ENCODE measurements at places on chromosomes 5 and 9. TPM values are rescaled to one million over a fixed set of nuclear protein-coding genes. Genes with fewer than 3 reads are reported as not detected.

GRCh38 chr9:76808636-76809035, 44.4 kb downstream of the PCA3 start:
- no peaks in the 10 kb centered on the region for H3K36me3 ChIP-seq
- no peak for DNase-seq
- H3K4me1 ChIP-seq: peaks cover 5% of the 10 kb centered on the region
- H3K27ac ChIP-seq: no peak overlapping the region
- H3K4me3 ChIP-seq: no peak overlapping the region

DNA sequence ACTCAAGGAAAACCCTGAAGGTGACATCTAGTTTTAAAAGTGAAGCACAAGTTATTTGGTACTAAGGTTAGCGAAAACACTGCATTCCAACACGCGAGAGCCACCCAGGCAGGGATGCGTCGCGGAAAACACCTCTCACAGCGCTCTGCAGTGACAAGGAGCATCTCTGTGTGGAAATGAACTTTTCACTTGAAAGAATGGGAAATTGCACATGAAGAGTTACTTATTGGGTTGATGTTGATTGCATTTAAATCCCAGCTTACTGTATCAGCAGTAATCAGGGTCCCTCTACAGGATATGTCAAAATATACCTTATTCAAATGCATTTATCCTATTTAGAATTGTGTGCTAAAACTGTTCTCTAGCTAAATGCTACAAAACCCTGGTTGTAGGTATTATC, 144.4 kb downstream of the BNC2 start:
- H3K4me1 ChIP-seq: no peaks in the 10 kb centered on the region
- H3K27ac ChIP-seq: no peak overlapping the region
- H3K27me3 ChIP-seq: no peaks in the 10 kb centered on the region
- DNase-seq: no peak
- no peaks in the 10 kb centered on the region for H3K36me3 ChIP-seq
- peak overlapping the region; percentile 57 for H3K4me3 ChIP-seq

Gene CRB2
- polyA plus RNA-seq: 2.3 TPM

DNA sequence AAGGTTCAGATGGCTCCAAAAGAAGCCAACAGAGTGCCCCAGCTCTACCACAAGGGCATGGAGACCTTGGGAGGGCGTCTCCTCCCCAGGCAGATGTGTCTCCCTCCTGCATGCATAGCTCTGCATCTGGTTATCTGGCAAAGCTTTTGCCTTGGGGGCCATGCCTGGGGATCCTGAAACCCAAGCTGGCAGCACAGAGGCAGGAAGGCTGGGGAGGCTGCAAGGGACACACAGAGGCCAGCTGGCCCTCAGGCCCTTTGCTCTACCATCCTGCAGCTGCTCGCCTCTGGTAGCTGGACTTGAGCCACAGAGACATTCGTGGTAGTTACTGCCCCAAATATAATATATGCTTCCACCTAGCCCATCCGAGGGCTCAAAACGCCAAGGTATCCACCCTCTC, 3.9 kb downstream of the SEPTIN8 start:
- H3K4me3 ChIP-seq: no peak overlapping the region
- DNase-seq: no peak

- H3K27ac ChIP-seq: no peak overlapping the region
- H3K4me1 ChIP-seq: no peaks in the 10 kb centered on the region
- no peak overlapping the region for H3K4me3 ChIP-seq
- peaks cover 3% of the 10 kb centered on the region for H3K36me3 ChIP-seq
These were observed 219.9 kb downstream of the SEMA6A start for GRCh38 chr5:116354699-116355098.

DNA sequence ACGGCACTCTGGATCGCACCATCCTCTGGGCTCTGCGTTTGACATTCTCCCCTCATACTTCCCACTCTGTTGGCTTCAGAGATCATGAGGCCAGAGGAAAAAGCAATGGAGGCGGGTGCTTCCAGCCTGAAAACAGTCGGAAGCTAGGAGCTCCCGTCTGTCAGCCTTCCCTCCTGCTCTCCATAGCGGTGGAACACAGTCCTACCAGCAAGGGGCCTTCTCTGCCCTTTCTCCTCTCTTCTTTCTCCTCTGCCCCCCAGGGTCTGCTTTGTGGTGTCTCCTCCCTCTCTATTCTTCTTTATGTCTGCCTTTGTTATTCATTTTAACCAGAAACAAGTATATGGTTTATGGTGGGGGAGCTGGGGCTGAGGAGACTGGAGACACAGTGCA, 152.5 kb upstream of the NFIB start:
- DNase-seq: no peak
- no peak overlapping the region for H3K4me3 ChIP-seq
- H3K36me3 ChIP-seq: no peaks in the 10 kb centered on the region
- no peaks in the 10 kb centered on the region for H3K4me1 ChIP-seq

DNA sequence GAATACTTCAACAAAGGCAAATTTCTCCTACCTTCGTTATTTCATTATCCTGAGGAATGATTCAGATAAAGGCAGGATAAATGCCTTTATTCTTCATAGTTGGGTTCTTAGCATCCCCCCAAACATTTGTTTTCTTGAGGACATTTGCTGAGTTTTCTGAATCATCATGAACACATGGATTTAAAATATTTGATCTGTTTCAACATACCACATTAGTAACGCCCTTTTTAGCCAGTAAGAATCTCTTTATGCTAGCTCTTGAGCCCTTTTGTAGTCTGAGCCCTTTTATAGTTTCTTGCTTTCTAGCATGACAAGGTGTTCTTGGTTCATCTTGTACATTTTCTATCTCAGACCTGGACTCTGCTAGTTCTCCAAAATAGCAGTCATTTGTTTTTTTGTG, 27.9 kb downstream of the SKIC3 start:
- H3K27ac ChIP-seq: no peak overlapping the region
- no peak overlapping the region for H3K4me3 ChIP-seq
- DNase-seq: no peak
